Fibroblast of the aortic adventitia (primary cell): ENCODE measurements at places on chromosomes 6 and 20. TPM values are rescaled to one million over a fixed set of nuclear protein-coding genes. Genes with fewer than 3 reads are reported as not detected.
A peak's percentile ranks its signal among the peaks of the same experiment; 100 is the strongest.

The POM121L2 gene
- not detected in 2 replicates for total RNA-seq

The C6orf141 gene
- total RNA-seq: 0.57 and 5.7 TPM in 2 replicates

The IMPG1 gene
- total RNA-seq: not detected in 2 replicates

GRCh38 chr6:147087641-147088040, 116.6 kb upstream of the STXBP5 start:
- DNase-seq: peak; percentile 59

The BPIFA3 gene
- not detected in 2 replicates for total RNA-seq

GRCh38 chr6:145241039-145241438, 494.3 kb downstream of the EPM2A start:
- DNase-seq: peak; percentile 77

The SLC22A3 gene
- 0.72 and 1.5 TPM in 2 replicates for total RNA-seq

The PHF1 gene
- 18.9 and 20.9 TPM in 2 replicates for total RNA-seq

GRCh38 chr20:13336308-13337089, 115.4 kb downstream of the ISM1 start:
- DNase-seq: no peak

DNA sequence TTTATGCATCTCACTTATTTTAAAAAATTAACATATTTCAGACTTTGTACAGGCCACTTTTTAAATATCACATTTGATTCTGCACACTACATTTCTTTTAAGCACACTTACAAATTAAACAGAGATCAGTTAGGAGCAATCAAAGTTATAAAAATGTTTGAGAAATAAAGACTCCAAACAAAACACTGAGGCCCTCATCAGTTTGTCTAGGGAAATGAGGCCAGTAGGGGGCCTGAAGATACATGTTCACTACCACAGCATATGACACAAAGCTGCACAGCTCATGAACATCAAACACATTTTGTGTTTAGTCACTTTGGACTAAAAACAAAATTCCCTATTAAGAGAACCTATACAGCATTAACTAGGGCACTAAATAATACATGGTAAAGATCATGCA, 180.5 kb downstream of the PDE7B start:
- peak; percentile 82 for DNase-seq

DNA sequence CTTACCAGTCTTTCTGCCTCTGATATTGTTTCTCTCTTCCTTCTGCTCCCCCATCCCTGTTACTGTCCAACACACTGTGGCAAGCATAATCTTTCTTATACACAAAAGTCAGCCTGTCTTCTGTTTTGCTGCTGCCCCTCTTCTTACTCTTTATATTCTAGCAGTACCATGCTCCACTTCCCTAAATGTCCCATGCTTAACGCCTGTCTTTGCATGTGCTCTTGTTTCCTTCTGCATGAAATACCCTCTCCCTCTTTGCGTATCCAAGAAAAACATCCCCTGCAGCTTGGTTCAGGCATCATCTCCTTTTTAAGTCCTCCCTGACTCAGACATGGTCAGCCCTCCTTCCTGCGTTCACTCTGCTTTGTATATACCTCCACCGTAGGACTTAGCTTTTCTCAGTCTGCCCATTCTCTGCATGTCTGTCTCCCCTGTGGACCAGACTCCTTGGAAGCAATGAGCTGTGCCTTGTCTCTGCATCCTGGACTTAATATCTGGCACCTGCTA, 103.9 kb downstream of the CTNNBL1 start:
- DNase-seq: no peak

- no peak for DNase-seq
Observed at GRCh38 chr6:64347411-64347810, 711.8 kb downstream of the PHF3 start.

The BTNL2 gene
- total RNA-seq: not detected in 2 replicates

GRCh38 chr6:170403451-170403850, 96.9 kb downstream of the FAM120B start:
- DNase-seq: peak; percentile 27

DNA sequence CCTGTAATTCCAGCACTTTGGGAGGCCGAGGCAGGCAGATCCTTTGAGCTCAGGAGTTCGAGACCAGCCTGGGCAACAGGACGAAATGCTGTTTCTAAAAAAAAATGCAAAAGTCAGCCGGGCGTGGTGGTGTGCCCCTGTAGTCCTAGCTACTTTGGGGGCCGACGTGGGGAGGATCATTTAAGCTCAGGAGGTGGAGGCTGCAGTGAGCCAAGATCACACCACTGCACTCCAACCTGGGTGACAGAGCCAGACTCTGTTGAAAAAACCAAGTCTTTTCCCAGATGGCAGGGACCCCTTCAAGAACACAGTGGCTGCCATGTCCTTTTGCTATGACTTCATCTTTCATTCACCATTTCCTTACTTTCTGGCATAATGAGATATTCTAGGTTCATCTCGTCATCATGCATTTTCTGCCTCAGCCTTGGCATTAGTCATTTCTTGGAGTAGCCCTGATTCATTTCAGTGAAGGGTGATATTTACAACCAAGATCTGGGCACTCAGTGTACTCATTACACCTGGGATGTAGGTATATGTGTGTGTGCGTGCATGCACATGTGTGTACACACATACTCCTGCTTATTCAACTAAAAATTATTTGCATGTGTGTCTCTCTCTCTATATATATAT, 61.4 kb upstream of the TOX2 start:
- peak; percentile 39 for DNase-seq

The CAGE1 gene
- total RNA-seq: 0.33 and 0.36 TPM in 2 replicates

- no peak for DNase-seq
Observed at GRCh38 chr6:56382416-56382940, 135.1 kb upstream of the COL21A1 start.

- no peak for DNase-seq
Observed at GRCh38 chr6:109052852-109053251, 41.8 kb downstream of the SESN1 start.

The LPA gene
- total RNA-seq: not detected in 2 replicates

GRCh38 chr20:14647016-14647415, 309.6 kb upstream of the FLRT3 start:
- no peak for DNase-seq
